HFFc6 (cell line): ENCODE measurements at places on chromosomes 2 and 18.

DNA sequence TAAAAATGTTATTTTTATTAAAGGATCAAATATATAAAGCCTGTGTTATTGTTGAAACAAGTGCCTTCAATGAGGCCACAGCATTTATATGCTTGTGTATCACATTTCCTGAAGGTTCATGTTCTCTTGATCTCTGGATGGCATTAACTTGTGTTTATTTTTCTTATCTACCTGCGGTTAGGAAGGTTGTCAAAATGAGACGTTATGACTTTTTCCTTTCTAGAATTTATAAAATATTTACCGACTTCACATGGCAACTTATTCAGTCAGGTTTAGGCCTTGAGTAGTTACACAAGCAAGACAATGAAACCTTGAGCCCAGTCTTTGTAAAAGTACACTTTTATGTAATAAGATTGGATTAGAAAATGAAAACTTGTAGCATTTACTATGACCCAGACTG, 196.4 kb upstream of the ACVR2A start:
- no peak for DNase-seq

- DNase-seq: no peak
These were observed 233.9 kb downstream of the SATB2 start for GRCh38 chr2:199223791-199224190.

DNA sequence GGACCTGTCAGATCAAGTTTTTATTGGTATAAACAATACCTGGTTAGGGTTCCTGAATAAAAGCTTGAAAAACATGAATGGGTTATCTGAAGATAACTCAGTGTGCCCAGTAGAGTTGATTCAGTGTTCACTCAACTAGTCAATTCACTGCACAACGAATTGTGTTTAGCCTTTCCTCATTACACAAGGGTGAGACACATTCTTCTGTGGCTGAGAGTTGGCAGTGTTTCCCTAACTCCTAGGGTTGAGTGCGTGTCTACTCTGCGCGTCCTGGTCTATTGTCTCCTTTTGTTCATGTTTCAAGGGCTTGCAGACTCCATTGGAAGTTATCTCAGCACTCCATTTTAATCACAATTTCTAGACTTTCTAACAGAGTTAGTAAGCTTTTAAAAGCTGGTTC, 32.8 kb upstream of the TMEM178A start:
- peak; percentile 78 for DNase-seq

- peak; percentile 66 for DNase-seq
These were observed 52.5 kb downstream of the MARCHF4 start for GRCh38 chr2:216319771-216320170.

DNA sequence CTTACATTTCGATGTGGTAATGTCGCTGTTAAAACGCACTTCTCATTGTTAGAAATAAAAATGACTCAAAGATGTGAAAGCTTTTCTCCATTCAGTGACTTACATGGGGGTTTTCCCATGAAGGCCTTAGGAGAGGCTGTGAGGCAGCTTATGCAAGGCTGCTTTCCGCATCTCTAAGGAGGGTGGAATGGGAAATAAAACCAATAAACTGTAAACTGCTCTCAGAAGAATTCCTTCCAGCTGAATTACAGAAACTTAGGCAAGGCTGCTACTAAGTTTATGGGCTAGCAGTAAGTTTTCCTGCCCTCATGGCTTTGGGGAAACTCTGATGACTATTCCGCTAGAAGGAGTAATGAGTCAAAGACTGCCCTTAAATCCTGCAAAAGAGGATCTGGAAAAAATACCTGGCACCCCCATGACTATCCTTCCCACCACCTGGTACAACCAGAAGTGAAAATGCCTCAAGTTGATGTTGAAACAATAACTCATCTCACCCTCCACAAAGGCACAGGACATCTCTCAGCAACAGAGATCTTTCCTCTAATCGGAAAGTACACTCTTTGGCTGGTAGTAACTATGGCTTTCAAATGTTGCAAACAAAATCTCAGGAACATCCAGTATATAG, 97.7 kb upstream of the SMAD7 start:
- DNase-seq: peak; percentile 88

GRCh38 chr2:170905864-170906263, 23.2 kb upstream of the GORASP2 start:
- no peak for DNase-seq

- DNase-seq: no peak
These were observed 4.2 kb downstream of the ERFE start for GRCh38 chr2:238162846-238163441.

DNA sequence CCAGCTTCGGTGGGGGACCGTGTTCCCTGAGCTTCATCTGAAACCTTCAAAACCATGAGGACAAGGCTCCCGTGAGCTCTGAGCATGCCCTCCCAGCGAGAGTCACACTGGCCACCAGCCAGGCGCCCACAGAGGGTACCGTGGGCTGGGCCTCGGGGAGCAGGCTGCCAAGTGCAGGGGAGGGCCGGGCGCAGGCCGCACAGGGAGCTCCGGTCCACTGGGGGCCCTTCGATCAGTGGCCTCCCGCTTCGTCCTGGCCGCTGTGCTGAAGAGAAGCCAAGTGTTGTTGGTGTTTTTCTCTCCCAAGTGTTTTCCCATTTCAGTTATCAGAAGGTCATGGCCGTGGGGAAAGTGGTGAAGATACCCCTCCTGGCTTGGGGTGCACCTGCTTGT, 144.4 kb downstream of the PTGR3 start:
- DNase-seq: no peak

GRCh38 chr2:72150861-72151356, 3.2 kb upstream of the CYP26B1 start:
- DNase-seq: no peak

- peak; percentile 41 for DNase-seq
These were observed 197.9 kb downstream of the DSEL start for GRCh38 chr18:67318651-67319050.

DNA sequence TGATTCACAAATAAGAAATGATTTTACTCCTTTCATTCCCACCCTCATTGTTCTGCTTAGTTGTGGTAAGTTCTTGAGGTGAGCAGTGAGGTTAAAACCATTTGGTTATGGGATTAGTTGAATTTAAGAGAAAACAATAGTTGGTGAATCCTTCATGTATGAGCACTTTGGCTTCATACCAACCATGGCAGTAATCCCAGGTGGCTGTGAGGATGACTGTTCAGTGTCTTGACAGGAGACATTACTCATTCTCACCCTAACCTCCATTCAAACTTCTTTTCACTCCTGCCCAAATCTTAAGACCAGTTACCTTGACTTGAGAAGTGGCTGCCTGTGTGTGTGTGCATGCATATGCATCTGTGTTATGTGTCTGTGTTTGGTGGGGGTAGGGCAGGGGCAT, 143.1 kb downstream of the SETBP1 start:
- no peak for DNase-seq

- DNase-seq: no peak
These were observed 19.4 kb downstream of the KCNG2 start for GRCh38 chr18:79816981-79817606.

- DNase-seq: no peak
These were observed 35.7 kb downstream of the MOGAT1 start for GRCh38 chr2:222707102-222707688.

GRCh38 chr2:44902217-44903137, 39.0 kb upstream of the SIX3 start:
- no peak for DNase-seq

- no peak for DNase-seq
These were observed 516.7 kb downstream of the NR4A2 start for GRCh38 chr2:155815851-155816250.

DNA sequence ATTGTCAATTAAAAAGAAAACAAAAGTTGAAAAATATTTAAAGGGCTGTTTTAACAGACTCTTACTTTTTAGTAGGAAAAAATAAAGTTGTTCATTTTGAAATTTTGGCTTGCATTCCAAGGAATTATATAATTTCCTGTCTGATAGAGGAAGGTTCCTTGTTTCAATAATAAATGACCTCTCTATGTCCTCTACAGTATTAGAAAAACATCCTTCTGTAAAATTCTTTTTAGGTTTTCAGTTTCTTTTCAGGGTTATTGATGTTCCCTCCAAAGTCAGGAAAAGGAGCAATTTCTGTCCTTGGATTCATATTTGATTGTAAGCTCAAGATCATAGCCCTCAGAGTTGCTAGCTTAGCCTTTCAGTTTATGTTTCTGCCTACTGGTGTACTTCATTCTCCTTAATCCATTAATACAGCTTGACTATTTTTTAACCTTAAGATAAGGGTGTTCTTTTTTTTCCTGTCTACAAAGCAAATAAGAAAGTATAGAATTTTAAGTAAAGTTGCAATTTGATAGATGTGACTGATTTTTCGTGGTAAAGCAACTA, 125.2 kb upstream of the COL3A1 start:
- no peak for DNase-seq

DNA sequence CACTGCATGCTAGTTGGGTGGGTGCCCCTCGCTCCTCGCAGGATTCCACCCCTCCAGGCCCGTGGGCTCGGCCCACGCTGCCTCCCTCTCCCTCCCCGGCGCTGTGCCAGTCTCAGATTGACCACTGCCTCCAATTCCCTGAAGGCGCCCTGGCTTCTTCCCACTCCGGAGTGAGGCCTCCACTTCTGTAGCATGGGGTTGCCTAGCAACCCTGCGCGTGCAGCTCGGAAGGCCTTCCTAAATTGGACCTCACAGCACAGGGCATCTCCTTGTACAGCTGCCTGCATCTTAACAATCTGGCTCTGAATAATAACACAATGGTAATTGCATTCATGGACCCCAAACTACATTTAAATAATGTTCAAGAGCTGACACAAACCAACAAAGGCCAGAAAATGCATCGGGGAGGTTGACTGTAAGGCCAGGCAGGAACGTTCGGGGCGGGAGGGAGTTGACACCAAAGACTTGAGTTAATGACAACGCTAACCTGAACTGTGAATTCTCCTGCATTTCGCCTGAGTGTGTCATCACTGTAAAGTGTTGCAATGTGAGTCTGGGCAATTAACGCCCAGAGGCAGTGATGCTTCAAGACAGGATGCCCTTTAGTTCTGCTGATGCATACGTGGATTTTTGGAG, 222.9 kb downstream of the ZBTB7C start:
- no peak for DNase-seq
